A549 treated with DMSO at 1 μM for 4 hours (cell line): ENCODE measurements at places on chromosomes 6 and 20. TPM values are rescaled to one million over a fixed set of nuclear protein-coding genes. Genes with fewer than 3 reads are reported as not detected.

NKAPL gene
- not detected in 5 replicates for total RNA-seq

DNAJC5 gene
- total RNA-seq, result 26.4 to 31.6 TPM (median 31.2 TPM) in 5 replicates

KCNK5 gene
- 1.00 to 1.5 TPM (median 1.4 TPM) in 5 replicates for total RNA-seq

EMILIN3 gene
- total RNA-seq, result 0.25 to 0.54 TPM (median 0.43 TPM) in 5 replicates

RPRD1B gene
- 23.8 to 32.4 TPM (median 29.2 TPM) in 5 replicates for total RNA-seq

PXDC1 gene
- 14.1 to 19.4 TPM (median 16.5 TPM) in 5 replicates for total RNA-seq

BTBD9 gene
- total RNA-seq, result 2.3 to 3.6 TPM (median 2.6 TPM) in 5 replicates

CCDC170 gene
- total RNA-seq, result 0.07 to 0.40 TPM (median 0.20 TPM) in 4 of 5 replicates, not detected in the other

SRMS gene
- total RNA-seq, result 0.06 TPM in 1 of 5 replicates, not detected in the others

NOL4L gene
- 10.7 to 14.3 TPM (median 12.6 TPM) in 5 replicates for total RNA-seq
